ENCODE measurements at places on chromosomes 1 and 21. TPM values are rescaled to one million over a fixed set of nuclear protein-coding genes. Genes with fewer than 3 reads are reported as not detected.

Gene ELF3
- polyA plus RNA-seq: not detected

Gene PCNX2
- 3.1 TPM for polyA plus RNA-seq

Gene ETV3L
- not detected for polyA plus RNA-seq

Gene PATJ
- polyA plus RNA-seq: 15.9 TPM

Gene AMY1C
- polyA plus RNA-seq: not detected

DNA sequence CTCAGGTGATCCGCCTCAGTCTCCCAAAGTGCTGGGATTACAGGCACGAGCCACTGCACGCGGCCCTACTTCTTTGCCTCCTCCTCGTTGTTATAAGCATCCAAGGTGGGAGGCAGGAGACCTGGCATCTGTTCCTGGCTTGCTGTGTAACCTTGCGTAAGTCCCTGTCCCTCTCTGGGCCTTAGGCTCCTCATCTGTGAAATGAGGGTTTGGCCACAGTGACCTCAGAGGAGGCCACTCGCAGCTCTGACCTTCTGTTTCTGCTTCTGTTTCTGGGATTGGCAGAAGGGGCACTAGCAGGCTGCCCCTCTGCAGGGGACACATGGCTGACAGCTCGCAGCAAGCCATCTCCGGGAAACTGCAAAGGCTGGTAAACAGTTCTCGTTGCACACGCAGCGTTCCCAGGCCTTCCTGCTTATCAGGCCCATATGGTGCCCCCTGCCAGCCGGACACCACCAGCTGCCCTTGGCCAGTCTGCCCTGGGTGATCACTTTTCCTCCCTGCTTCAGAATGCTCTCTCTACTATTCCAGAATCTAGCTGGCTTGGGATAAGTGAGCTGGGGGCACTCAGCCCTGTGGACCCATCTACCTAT is 2.6 kb upstream of the LDLRAP1 start:
- DNase-seq: no peak

- DNase-seq: no peak
Observed at GRCh38 chr1:42423681-42424080, 32.1 kb downstream of the ZMYND12 start.

GRCh38 chr1:197342044-197342565 is 74.1 kb downstream of the CRB1 start:
- peak; percentile 4 for DNase-seq

GRCh38 chr1:218365226-218365999 is 20.3 kb downstream of the TGFB2 start:
- DNase-seq: no peak

DNA sequence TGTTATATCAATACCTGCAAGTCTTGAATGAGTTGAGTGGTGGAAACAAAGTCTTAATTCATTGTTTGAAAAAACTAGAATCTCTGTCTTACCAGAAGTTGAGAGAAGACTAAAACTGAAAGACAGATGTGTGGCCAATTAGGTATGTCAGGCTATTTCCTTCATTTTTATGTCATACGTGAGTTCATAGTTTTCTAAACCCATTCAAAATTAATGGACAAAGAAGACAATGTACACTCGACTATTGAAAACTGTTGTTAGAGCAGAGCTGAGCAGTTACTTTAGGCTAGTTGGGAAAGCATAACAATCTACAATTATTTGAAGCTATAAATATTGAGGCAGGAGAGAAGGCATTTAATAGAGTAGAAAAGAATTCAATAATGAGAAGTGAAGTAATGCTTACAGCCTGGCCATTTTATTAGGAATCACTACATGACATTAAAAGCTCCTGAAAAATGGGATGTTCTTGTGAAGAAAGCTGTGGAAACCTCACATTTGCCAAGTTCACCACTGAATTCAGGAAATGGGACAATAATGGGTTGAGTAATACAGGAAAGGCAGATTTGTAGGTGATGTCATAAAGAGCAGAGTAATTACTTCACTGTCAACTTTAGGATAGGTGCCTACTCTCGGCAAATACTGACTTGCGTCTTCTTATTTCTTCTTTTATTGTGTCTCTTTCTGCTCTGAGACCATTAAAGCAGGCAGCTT is 204.4 kb downstream of the PLA2G4A start:
- no peak for DNase-seq

DNA sequence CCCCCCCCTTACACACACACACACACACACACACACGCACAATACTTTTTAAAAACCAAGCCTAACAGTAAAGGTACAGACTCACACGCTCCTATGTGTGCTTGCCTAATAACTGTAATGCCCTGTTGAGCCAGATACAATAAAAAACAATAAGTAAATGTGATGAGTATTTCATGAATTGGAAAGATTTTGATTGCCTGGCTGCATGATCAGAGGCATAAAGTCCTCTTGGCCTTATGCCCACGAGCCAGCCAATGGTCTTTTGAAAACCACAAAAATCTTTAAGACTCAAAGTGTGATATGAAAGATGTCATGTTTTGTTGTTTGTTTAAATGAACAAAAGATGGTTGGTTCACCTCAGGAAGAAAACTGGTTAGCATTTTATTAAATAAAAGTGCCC is 441.9 kb upstream of the ZRANB2 start:
- no peak for DNase-seq

DNA sequence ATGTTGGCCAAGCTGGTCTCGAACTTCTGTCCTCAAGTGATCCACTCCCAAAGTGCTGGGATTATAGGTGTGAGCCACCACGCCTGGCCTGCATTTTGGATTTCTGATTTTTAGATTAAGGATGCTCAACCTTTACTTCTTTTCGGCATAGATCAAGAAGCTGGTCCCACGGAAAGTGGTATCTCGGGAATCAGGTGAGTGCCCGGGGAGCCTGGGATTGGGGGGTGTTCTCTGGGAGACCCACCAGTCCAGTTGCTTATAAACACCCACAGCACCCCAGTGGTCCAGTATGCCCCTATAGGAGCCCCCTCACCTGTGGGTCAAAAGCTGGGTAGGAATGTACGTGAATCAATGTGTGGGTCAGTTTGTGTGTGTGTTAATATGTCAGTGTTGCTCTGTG is 3.2 kb downstream of the SH3D21 start:
- DNase-seq: no peak

GRCh38 chr1:211343607-211344006 is 17.0 kb downstream of the TRAF5 start:
- no peak for DNase-seq

DNA sequence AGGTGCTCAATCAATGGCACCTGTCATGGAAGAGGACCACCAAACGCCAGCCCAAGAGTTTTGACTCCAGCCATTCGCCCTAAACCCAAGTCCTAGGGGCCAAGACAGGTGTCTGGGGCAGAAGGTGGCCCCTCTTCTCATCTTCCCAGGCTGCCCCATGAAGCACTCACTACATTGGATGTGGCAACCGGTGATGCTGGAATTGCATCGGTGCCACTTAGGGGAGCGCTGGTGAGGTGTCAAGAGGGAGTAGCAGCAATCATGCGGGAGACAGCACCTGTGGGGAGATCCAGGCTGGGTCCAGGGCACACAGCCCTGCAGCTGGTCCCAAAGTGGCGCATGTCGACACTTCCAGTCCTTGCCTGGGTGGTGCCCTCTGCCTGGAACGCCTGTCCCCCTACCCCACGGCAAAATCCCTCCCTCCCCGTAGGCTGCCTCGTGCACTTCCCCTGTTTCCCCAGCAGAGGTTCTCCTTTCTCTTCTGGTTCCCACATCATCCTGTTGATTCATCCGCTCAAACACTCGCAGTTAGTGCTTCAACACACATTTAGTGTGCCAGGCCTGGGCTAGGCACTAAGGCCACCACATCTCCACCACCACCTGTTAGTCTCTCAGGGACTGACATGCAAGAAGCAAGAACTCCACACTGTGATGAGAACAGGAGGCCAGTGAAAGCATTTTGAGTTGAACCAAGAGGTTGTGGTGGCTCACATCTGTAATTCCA is 18.5 kb downstream of the PLA2G2D start:
- DNase-seq: no peak

- no peak for DNase-seq
Observed at GRCh38 chr1:10160907-10161490, 49.4 kb upstream of the KIF1B start.

DNA sequence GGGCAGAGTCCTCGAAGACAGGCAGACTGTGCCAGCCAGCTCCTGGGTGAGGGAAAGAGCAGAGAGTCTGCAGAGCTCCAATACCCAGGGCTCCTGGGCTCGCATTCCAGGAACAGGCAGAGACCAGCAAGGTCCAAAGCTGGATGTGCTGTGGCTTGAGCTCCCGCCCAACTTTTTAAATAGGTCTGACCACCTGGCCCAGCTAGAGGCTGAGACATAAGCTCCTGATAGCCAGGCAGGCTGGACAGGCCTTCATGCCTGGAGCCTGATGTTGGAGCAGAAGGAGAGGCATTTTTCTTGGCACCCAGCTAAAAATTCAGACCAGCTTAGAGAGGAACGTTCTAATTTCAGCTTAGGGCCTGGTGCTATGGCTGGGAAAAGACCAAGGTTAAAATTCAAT is 178.4 kb upstream of the TMEM51 start:
- DNase-seq: no peak

DNA sequence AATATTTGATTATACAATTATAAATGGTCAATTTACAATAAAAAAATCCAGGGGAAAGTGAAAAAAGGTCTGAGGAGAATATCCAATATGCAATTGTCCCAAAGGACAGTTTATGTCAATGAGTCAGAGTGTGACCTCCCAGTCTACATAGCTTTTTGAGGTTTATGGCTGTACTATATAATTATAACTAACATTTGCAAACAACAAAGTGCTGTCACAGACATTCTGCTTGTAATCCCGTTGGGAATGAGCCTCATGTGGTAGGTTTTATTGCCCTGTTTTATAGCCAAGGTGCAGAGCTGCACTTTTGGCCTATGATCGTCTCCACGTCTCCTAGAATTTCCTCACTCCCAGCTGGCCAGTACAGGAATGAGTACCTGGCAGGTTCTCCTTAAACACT is 103.8 kb downstream of the ADSS2 start:
- DNase-seq: no peak
